Fibroblast of skin of right biceps (primary cell): ENCODE measurements at places on chromosomes 6 and 20.
A peak's percentile ranks its signal among the peaks of the same experiment; 100 is the strongest.

DNA sequence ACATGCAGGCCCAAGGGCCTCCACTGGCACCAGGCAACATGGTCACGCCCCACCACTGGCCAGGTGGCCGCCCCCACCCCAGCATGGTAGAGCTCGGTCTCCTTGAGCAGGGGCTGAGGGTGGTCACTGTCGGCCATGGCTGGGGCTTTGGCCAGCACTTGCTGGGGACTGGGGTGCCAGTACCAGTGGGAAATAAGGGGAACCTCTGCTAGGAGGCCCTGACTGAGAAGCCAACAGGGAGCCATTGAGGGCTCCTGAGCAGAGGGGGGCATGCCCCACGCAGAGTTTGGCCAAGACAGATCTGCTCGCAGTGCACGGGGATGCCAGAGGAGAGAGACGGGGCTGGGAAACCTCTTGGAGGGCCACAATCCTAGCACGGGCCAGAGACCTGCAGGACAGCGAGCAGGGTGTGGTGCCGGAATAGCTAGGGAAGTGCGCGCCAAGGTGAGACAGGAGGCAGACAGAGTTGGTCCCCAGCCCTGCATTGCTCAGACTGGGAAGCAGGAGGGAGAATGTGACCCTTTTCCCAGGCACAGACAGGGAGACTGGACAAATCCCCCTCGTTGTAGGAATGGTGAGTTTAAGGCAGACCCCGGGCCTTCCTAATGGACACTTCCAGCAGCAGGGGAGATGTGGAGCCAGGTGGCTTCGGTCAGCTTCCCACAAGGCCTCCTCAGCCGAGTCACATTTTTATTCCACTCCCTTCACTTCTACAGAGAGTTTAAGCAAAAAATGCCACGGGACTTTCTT lies 179.0 kb upstream of the CST7 start:
- DNase-seq: no peak

- DNase-seq: peak; percentile 59
These were observed 97.2 kb downstream of the TULP4 start for GRCh38 chr6:158409451-158409850.

DNA sequence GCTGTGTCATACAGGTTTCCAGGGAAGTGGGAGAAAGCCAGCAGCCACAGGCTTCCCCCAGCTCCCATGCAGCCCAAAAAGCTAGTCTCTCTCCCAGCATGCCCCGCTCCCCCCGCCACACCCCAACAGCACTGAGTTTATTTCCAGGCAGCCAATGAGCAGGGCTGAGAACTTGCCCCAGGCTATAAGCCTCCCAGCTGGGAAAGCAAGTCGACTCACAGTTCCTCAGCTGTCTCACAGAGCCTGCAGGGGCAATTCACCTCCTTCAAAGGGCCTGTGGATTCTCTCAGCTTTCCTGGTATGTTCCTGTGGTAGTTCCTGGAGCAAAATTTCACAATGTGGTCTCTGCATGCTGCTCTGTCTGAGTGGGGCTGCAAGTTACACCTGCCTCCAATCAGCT lies 34.2 kb downstream of the PAX1 start:
- no peak for DNase-seq

DNA sequence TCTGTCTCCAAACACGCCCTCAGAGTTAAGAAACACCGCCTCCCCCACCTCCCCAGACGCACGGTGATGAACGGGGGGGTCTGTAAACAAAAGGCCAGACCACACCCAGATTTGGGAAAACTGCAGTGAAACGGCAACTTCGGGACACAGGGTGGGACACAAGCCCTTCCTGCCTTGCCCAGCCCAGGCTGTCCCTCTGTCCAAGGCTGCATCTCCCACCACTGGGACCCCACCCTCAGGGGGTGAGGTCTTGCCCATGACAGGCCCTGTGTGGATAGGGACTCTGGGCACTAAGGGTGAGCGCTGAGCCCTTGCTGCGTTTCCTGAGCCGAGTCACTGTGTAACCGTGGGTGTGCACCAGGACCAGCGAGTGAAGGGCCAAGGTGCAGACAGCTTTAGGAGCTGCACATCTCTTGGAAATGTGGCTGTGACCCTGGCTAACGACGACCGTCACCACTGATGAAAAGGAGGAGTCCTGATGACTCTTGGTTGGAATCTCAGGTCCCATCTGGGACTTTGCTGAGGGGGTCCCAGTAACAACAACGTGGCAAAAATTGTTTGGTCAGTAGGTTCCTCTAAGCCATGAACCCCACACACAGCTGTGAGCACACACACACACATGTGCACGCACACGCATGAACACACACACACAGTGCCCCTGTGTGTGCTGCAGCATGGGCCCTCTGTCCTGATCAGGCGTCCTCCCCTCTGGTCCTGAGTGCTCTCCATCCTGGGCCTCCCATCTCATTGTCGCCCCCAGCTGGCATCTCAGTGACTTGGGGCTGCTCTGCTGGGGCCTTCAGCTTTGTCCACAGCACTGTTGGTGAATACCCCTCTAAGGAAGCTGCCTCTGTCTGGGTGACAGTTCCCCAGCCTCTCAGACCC lies 100.6 kb downstream of the RAMACL start:
- no peak for DNase-seq

DNA sequence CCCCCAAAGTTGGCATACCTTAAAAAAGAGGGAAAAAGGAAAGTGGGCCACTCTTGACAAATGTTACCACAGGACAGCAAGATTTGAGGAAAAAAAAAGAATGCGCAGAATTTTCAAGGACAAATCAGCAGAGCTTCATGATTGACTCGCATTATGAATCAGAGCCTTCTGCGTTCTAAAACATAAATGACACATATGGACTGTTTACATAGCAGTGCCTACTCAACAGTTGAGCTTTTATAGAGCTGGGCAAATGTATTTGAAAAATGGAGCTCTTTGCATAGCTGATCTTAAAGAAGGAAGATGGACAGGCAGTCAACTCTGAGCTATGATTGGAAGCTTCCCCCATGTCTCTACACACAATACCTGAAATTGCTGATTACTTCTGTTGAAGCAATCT lies 213.2 kb upstream of the NT5E start:
- DNase-seq: no peak

DNA sequence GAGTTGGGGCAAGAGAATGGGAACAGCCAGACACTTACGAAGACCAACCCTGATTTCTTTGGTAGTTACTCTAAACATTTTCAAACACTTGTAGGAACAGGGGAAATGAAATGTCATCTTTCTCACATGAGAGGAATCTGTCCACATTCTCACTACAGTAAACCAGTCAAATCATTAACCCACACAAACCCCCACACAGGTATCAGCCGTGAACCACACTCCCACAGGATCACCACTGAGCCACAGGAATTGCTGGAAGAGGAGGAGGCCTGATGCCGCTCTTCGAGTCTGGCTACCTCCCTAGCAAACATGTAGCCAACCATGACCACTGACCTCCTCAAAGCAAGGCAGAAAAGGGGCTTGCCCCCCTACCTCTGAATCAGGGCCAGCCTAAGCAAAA lies 6.9 kb upstream of the RSPO3 start:
- no peak for DNase-seq

DNA sequence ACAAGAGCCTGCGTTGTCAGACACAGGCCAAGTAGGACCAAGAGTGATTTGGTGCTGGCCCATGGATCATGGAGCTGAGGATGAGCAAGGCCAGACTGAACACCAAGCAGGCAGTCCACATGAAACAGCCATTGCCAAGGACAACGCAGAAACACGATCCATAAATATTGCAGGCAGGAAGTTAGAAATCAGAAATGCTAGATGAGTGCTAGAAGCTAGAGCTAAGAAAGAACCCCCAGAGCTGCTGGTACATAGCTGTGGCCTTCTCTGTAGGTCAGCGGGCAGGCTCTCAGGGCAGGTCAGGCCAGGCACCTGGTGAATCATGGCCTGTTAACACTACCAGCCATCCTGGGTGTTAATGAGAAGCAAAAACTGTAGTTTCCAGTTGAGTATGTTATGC lies 119.7 kb downstream of the ALDH8A1 start:
- no peak for DNase-seq

- DNase-seq: peak; percentile 2
These were observed 243.4 kb downstream of the TRDN start for GRCh38 chr6:123393331-123393730.

- DNase-seq: peak; percentile 34
These were observed 98.3 kb downstream of the ELOVL5 start for GRCh38 chr6:53250176-53251032.

DNA sequence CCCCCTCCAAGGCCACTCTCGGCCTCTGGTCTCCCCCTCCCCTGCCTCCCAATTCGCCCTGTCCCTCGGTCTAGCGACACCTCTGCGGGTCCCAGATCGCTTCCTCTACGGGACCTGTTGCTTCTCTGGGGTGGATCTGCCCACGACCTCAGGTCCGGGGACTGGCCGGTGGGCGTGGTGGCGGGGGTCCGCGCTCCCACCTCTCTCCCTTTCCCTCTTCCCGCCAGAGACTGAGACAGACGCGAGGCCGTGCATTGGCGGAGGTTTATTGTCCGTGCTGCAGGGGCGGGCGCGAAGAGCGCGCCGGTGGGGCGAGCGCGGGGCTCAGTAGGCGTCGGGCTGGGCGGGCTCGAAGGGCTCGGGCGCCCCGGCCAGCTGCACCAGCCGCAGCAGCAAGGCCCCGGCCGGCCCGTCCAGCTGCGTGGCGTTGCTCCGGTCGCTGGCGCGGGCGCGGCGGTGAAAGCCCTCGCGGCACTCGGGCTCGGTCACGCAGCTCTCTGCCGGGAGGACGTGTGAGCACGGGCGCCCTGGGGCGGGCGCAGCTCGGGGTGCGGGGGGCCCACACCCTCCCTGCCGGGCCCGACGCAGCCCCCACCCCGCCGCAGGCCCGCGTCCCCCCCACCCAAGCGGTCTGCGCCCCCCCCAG lies 2.1 kb downstream of the AVP start:
- no peak for DNase-seq

GRCh38 chr6:155215906-155216305 lies 47.9 kb upstream of the CLDN20 start:
- no peak for DNase-seq

DNA sequence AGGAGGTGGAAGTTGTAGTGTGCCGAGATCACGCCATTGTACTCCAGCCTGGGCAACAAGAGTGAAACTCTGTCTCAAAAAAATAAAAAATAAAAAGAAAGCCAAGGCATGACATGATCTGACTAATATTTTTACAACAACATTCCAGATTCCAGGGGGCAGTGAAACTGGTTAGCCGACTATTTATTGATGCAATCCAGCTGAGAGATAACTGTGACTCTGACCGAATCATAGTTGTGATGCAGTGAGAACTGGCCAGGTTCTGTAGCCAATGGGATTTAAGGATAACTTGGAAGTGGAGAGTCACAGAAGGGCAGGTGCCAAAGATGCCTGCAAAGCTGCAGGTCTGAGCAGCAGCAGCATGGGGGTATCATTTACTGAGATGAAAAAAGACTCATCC lies 82.9 kb upstream of the TSHZ2 start:
- DNase-seq: peak; percentile 87
